ENCODE measurements at places on chromosomes 3 and 15. TPM values are rescaled to one million over a fixed set of nuclear protein-coding genes. Genes with fewer than 3 reads are reported as not detected.

CYP1A2 gene
- total RNA-seq: 1.3 TPM

NRG4 gene
- total RNA-seq: not detected

CCDC66 gene
- 69.5 TPM for total RNA-seq

DNA sequence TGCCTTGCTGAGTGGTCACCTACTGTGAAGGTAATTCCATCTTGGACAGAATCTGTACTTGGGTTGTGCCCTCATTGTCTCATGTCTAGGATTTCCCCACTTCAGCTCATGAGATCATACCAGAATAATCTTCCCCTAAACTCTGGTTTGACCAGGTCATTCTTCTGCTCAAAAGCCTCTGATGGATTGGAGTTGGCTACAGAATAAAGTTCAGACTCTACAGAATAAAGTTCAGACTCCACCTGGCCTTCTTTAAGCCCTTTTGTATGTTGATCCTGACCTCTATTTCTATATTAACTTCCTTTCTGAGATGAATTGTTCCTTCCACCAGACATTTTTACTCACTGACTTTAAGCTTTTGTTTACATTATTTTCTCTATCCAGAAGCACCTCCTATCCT is 6.4 kb upstream of the GLCE start:
- DNase-seq: no peak
- H3K36me3 ChIP-seq: no peaks in the 10 kb centered on the region
- no peaks in the 10 kb centered on the region for H3K27me3 ChIP-seq
- H3K4me1 ChIP-seq: no peaks in the 10 kb centered on the region
- H3K4me3 ChIP-seq: no peak overlapping the region

GRCh38 chr3:194181612-194182529 is 45.9 kb downstream of the HES1 start:
- peaks cover 43% of the 10 kb centered on the region for H3K4me1 ChIP-seq
- H3K4me3 ChIP-seq: no peak overlapping the region
- H3K27ac ChIP-seq: peak overlapping the region; percentile 73
- H3K27me3 ChIP-seq: no peaks in the 10 kb centered on the region
- H3K36me3 ChIP-seq: no peaks in the 10 kb centered on the region

GRCh38 chr15:59873644-59874272 is 130.4 kb upstream of the FOXB1 start:
- no peak overlapping the region for H3K27ac ChIP-seq
- no peak for DNase-seq
- no peaks in the 10 kb centered on the region for H3K4me1 ChIP-seq
- H3K4me3 ChIP-seq: no peak overlapping the region
- H3K36me3 ChIP-seq: no peaks in the 10 kb centered on the region
- no peaks in the 10 kb centered on the region for H3K27me3 ChIP-seq

DNA sequence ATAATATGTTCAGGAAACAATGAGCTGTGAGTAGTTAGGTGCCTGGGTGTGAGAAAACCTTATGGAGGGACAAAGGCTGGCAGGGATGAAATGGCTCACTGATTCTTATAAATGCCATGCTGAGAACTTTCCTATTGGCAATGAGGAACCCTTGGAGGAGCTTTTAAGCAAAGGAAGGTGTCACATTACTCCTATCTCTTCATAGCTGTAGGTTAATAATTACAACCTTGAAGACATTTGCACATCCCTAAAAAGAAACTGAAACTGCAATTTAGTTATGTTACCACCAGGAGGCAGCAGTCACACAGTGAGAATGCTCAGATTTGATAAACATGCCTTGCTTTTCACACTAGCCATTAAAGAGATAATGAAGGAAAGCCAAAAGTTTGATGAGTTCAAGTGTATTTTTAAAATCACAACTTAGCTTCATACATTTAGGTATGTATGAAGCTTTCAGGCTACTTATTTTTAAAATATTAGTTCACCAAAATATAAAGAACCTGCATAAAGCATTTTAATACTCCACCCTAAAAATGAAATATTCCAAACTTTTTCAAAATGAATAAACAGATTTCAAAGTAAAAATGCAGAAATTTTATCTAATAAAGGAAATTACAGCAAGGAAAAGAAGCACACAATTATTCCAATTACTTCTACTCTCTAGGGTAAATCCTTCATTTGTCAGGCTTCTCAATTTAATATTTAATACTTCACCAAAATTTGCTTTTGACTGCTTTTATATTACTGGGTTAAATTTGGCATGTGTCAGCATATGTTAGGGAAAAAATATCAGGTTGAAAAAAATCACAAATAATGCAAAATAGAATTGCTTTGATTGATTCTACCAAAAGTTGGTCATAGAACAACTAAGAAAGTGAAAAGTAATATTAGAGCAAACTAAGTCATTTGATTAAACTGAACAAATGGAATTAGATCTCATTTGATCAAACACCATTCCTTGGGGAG is 136.9 kb upstream of the SLC2A2 start:
- H3K27ac ChIP-seq: no peak overlapping the region
- no peaks in the 10 kb centered on the region for H3K27me3 ChIP-seq
- H3K36me3 ChIP-seq: no peaks in the 10 kb centered on the region
- H3K4me1 ChIP-seq: no peaks in the 10 kb centered on the region
- H3K4me3 ChIP-seq: no peak overlapping the region

GRCh38 chr3:154795582-154795981 is 284.5 kb upstream of the MME start:
- H3K36me3 ChIP-seq: no peaks in the 10 kb centered on the region
- no peaks in the 10 kb centered on the region for H3K27me3 ChIP-seq
- no peak overlapping the region for H3K4me3 ChIP-seq
- H3K4me1 ChIP-seq: no peaks in the 10 kb centered on the region
- H3K27ac ChIP-seq: no peak overlapping the region

DNA sequence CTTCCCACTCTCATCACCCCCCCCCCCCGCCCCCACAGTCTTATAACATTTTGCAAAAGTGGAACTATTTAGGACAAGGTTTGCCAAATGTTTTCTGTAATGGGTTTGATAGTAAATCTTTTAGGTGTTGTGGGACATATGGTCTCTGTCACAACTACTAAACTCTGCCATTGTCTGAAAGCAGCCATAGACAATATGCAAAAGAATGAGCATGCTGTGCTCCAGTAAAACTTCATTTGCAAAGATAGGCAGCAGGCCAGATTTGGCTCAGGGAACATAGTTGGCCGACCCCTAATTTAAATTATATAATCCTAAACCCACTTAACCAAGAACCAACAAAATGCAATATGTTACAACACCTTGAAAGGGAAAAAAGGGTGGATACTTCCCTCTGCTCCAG is 46.4 kb downstream of the TIPARP start:
- H3K36me3 ChIP-seq: no peaks in the 10 kb centered on the region
- no peaks in the 10 kb centered on the region for H3K4me1 ChIP-seq
- no peak overlapping the region for H3K27ac ChIP-seq
- no peaks in the 10 kb centered on the region for H3K27me3 ChIP-seq
